ENCODE measurements at places on chromosomes 6 and 20.

DNA sequence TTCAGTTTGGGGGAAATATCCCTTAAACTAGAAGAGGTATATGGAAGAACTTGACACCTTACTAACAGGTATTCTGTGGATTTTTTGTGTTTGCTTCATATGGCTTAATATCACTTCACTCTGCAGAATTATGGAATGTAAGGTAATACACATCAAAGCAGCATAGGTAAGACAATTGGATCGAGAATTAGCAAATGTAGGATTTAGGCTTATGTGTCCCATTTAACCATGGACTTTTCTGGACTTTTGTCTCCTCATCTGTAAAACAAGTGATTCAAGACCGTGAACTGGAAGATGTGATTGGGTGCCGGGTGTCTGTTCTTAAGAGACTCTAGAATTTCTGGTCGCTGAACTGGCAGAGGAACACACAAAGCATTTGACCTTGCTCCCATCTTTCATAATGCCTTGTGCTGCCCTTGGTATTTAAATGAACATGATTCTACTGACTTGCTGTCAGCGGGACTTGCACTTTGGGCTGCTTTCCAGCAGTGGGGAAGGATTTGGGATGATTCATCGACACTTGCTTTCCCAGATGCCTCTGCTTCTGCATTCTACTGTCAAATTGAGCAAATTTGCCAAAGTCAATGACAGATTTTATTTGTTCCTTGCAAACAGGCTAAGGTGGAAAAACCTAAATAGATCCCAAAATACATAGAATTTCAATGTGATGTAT, 199.8 kb downstream of the PLCB1 start:
- no peak for DNase-seq

GRCh38 chr20:45963059-45964005, 8.7 kb downstream of the ZNF335 start:
- DNase-seq: peak; percentile 28

DNA sequence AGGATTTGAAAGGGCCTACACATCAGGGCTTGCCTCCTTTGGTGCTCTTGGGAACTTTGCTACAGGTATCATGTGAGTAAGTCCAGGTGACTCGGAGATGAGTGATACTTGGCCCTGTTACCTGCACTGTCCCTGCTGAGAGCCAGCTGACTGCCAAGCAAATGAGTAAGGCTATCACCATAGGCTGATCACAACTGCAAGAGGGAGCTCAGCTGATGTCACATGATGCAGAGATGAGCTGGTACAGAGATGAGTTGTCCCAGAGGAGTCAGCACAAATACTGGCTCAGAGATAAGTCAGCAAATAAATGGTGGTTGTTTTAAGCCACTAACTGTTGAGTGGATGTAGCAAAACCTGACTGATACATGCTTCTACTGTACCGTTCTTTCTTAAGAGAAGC, 41.4 kb downstream of the LAMP5 start:
- DNase-seq: no peak

GRCh38 chr20:17849901-17850683, 118.5 kb downstream of the SNX5 start:
- no peak for DNase-seq

DNA sequence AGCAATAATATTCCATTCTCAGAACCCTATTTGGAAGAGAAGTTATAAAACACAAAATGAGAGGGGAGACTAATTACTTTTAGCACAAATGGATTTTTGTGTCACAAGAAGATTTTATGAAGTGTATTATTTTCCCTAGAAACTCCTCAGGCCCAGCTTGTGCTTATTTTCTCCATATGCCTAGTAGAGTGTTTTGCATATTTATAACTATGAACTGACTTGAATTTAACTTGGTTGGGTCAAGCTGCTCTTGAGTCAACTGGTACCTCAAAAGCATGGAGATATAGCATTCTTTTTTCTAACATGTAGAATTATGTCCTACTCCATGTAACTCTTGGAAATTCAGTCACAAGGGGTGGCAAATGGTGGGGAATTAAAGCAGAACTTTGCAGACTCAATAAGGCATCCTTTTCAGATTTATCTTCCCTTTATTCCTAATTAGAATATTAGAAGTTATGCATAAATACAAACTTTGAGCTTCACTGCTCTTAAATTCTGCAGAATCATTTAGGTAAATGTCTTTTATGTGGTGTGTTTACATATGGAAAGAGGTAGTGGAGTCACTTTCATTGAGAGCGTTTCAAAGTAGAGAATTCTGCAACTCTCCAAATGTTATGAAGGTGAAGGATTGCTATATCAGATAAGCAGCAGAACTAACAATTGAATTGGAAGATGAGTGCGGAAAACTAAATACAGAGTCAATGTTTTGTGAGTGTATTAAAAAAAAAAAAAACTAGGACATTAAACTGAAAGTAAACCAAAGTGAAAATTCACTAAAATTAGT, 19.1 kb upstream of the CCN2 start:
- no peak for DNase-seq
